HepG2 (cell line): ENCODE measurements at places on chromosomes 3 and 15. TPM values are rescaled to one million over a fixed set of nuclear protein-coding genes. Genes with fewer than 3 reads are reported as not detected.

SLC9C1 gene
- polyA plus RNA-seq: not detected in 2 replicates

SPTBN5 gene
- 0.01 and 0.03 TPM in 2 replicates for polyA plus RNA-seq

AQP9 gene
- 0.03 TPM in 1 of 2 replicates, not detected in the other for polyA plus RNA-seq

CYP11A1 gene
- polyA plus RNA-seq: 0.92 and 1.4 TPM in 2 replicates

ADAMTS9 gene
- 0.09 TPM in 1 of 2 replicates, not detected in the other for polyA plus RNA-seq

HHLA2 gene
- polyA plus RNA-seq: not detected in 2 replicates

ATP11B gene
- polyA plus RNA-seq: 8.4 and 10.1 TPM in 2 replicates

FHIT gene
- polyA plus RNA-seq: 4.6 and 4.9 TPM in 2 replicates
